ENCODE measurements at places on chromosomes 3 and 15.

DNA sequence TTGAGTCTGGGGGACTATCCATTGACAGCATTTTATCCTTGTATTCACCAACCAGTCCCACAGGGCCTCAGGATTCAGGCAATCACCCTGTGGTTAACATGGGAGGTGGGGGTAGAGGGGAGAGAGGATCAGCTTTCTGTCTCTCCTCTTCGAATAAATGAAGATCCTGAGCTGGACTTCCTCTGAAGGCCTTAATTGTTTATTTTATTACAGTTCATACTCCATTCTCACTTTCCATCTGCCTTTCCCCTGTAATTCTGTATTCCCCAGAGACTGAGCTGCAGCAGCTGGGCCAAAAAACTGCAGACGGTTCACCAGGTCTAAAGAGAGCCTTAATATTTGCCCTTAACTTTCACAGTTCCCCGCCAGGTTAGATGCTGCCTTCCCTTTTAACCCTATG, 11.9 kb downstream of the TAGLN3 start:
- no peak for DNase-seq

GRCh38 chr3:175015056-175015635, 156.0 kb downstream of the NAALADL2 start:
- DNase-seq, result no peak

DNA sequence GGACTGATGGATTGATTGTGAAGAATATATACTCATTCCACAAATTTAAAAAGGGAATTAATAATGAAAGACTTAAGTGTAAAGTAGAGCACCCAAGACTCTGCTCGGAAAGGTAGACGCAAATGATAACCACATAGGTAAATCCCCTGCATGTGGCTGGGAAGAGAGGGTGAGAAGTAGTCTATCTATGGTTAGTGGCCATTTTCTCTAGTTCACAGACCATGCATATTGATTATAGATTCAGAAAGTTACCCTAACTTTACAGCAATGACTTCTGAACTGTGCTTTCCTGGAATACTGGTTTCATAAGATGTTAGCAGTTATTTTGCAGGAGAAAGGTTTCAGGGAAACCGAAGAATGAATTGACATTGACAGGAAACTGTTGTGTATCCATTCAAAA, 51.7 kb downstream of the CASR start:
- no peak for DNase-seq

GRCh38 chr15:69749797-69750196, 297.2 kb downstream of the RPLP1 start:
- no peak for DNase-seq

- no peak for DNase-seq
Measured at GRCh38 chr3:33047842-33048834, 48.8 kb downstream of the GLB1 start.

- DNase-seq, result no peak
Measured at GRCh38 chr3:183641882-183642281, 6.5 kb downstream of the KLHL24 start.

DNA sequence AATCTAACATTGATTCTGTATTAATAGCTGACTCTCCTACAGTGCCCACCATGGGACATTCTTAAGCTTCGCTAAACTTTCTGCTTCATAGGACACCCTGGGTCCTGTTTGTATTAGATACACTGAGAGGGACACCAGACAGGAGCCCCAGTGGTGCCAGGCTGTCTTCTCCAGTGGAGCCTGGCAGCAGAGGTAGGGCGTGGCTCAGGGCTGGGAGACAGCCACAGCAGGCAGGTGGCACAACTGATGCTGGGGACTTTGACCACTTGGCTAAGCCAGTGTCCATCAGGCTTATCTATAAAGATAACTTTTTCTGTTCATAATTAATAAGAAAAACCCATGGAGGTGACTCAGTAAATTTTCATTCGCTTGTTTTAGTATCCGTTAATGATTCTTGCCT, 21.8 kb downstream of the NIPA1 start:
- no peak for DNase-seq

- no peak for DNase-seq
Measured at GRCh38 chr3:25520926-25521559, 93.0 kb downstream of the RARB start.

GRCh38 chr3:187026317-187026670, 96.0 kb downstream of the ST6GAL1 start:
- DNase-seq, result no peak
